ENCODE measurements at places on chromosomes 4 and X.

DNA sequence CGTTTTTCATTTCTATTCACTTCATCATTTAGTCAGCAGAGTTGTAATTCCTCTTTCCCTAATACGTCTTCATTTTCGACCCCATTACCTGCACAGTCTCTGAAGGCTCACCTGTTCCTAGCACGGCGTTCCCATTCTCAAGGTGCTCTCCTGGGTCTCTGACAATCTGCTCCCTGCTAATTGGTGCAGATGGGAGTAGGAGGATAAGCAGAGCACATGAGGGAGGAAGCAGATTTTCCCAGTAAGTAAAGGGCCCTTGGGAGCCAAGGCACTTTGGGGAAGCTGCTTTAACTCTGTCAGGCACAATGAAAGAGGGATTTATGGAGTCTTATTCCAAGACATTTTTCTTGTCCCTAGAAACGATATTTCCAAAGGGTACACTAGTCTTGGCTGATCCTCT is 466.4 kb downstream of the STIM2 start:
- DNase-seq = no peak

DNA sequence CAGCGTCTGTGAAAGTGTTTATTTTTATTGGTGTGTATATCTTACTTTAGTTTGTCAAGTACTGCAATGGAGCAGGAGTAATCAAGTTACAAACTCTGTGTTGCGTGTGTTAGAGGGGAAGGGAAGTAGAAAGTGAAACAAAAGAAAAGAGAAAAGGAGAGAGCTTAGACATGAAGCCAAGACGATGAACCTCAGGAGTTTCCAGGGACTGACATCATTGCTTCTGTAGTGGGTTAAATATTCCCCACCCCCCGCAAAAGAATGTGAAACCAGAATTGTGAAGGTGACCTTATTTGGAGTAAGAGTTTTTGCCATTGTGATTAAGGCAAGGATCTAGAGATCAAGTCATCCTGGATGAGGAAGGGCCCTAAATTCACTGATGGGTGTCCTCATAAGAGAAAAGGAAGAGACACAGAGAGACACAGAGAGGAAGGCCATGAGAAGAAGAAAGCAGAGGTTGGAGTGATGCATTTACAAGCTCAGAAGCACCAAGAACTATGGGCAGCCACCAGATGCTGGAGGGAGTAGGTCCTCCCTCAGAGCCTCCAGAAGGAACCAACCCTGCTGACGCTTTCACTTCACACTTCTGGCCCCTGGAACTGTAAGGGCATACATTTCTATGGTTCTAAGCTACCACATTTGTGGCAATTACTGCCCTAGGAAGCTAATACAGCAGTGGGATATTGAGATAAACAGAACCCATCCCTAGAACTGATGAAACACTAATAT is 173.6 kb upstream of the SFRP2 start:
- no peak for DNase-seq

GRCh38 chr4:187501731-187502130 is 493.8 kb upstream of the ZFP42 start:
- DNase-seq = no peak

DNA sequence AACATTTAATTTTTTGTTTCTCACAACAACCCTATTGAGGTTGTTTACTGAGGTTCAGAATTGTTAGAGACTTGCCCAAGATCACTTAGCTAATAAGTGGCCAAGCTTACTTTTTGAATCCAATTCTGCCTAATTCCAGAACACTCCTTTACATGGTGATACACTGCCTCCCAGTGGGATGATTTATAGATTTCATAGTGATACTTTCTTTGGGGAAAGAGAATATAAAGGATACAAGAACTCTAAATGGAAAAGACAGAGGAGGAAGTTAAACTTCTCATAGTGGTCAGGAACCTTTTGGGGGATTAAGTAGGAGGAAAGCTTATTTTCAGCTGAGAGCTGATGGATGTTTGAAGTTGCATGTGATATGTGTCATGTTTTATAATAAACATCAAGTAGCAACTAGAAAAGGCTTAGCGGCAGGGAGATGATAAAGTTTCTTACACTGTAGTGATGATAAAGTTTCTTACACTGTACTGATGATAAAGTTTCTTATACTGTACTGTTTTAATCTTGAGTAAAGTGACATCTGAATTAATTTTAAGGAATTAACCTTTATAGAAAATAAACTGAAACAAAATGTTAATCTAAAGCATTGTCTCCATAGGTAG is 15.3 kb downstream of the STAG2 start:
- DNase-seq = no peak

GRCh38 chrX:150762258-150763165 is 69.3 kb downstream of the MTMR1 start:
- no peak for DNase-seq

DNA sequence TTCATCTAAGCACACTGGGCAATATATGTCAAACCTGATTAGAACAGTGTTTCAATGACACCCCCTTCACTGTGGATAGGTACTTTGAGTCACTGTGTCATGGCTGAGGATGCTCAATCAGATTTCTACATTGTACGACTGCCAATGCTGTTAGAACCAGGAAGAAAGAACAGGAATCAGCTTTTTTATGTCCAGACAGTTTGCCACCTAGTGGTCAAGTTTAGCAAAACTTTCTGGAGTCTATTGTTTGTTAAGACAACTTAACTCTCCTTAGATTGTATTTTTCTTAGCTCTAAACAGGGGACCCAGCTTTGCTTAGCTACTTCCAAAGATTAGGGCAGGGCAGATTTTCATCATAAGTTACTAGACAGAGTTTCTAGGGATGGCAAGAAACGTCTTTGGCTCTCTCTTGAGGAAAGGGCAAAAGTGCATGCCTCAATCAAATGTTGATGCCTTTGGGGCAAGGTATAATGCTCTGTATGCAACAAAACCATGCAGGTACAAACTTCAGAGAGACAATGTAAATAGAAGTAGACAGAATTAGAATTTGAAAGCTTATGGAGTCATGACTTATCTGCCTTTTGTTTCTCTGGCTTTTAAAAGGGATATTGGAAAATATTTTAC is 40.5 kb upstream of the BMP3 start:
- DNase-seq = no peak

GRCh38 chr4:170110285-170110672 is 20.5 kb upstream of the AADAT start:
- DNase-seq = no peak

DNA sequence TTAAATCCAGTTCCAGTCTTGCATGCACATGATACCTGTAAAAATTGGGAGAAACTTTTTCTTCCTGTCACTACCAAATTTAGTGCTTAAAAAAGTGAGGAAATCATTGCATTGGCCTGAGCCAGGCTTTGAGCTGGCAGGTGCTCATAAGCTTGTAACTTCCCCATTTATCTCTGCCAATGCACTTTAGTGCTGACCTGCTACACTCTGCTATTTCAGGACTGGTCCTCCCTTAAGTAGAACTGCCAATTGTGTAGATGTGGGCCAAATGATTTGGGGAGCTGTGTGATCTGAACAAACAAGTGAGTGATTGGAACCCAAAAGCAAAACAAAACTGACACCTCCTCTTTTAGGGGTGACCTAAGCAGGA is 51.8 kb downstream of the ZNF827 start:
- DNase-seq = no peak

DNA sequence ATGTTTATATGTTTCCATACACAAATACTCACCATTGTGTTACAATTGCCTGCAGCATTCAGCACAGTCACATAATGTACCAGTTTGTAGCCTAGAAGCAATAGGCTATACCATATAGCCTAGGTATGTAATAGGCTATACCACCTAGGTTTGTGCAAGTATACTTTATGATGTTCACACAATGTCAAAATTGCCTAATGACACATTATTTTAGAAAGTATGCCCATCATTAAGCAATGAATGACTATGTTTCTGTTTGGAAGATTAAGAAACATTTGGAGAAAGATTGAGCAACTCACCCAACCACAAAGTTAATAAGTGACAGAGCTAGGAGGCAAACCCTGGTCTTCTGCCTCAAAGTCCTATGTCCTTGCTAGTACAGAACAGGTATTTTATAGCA is 96.8 kb upstream of the GRIA3 start:
- DNase-seq = no peak

- DNase-seq = no peak
Observed at GRCh38 chr4:146294776-146295175, 80.4 kb downstream of the REELD1 start.

GRCh38 chr4:18957716-18958115 is 936.2 kb upstream of the LCORL start:
- DNase-seq = no peak

- DNase-seq = no peak
Observed at GRCh38 chrX:134949271-134949670, 41.5 kb upstream of the SMIM10 start.
